ENCODE measurements at places on chromosomes 2 and 18.

GRCh38 chr2:125554956-125555355 is 1101.0 kb upstream of the GYPC start:
- DNase-seq = no peak

- no peak for DNase-seq
Observed at GRCh38 chr18:48306838-48307237, 102.3 kb downstream of the ZBTB7C start.

DNA sequence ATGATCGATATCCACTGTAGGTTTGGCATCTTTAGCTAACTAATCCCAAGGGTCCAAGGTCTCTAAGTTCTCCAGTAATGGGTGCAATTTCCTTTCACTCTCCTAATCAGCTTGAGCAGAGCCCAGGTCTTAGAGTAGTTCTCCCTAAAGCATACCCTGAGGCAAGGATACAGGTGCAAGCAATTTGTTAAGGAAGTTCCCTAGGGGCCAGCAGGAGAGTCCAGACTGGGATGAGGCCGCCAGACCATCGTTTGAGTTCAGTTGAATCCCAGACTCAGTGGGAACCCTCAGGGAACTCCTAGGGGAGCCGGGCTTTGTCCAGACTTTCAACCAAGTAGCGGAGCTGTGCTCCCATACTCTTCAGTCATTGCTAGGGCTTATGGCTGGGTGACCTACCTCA is 835.4 kb upstream of the CDH2 start:
- DNase-seq = no peak

- no peak for DNase-seq
Observed at GRCh38 chr2:62344472-62344871, 148.6 kb downstream of the B3GNT2 start.

GRCh38 chr2:48414640-48414979 is 115.3 kb upstream of the STON1 start:
- DNase-seq = no peak

- no peak for DNase-seq
Observed at GRCh38 chr2:129936334-129936934, 43.0 kb upstream of the RAB6C start.

GRCh38 chr2:142778289-142778688 is 99.2 kb upstream of the KYNU start:
- DNase-seq = no peak

GRCh38 chr2:62713837-62714236 is 8.3 kb downstream of the EHBP1 start:
- no peak for DNase-seq

DNA sequence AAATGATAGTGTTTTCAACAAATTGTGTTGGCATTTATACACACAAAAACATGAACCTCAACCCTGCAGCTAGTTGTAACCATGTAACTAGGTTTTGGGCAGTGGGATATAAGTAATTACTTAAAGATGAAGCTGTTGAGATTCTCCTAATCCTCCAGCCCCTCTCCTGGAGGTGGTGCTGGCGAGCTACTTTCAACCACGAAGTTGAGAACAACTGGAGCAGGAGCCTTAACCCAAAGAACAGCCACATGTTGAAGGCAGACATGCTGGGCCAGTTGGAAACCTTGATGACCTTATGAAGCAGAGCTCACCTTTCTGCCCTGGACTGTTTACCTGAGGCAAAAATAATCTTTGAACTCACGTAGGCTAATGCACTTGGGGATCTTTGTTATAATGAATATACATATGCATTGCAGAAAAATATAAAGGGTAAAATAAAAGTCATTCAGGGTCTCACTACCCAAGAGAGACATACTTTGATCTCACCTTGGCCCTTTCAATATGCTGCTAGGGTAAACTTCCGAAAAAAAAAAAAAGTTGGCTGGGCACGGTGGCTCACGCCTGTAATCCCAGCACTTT is 89.6 kb upstream of the NPAS2 start:
- peak; percentile 41 for DNase-seq

DNA sequence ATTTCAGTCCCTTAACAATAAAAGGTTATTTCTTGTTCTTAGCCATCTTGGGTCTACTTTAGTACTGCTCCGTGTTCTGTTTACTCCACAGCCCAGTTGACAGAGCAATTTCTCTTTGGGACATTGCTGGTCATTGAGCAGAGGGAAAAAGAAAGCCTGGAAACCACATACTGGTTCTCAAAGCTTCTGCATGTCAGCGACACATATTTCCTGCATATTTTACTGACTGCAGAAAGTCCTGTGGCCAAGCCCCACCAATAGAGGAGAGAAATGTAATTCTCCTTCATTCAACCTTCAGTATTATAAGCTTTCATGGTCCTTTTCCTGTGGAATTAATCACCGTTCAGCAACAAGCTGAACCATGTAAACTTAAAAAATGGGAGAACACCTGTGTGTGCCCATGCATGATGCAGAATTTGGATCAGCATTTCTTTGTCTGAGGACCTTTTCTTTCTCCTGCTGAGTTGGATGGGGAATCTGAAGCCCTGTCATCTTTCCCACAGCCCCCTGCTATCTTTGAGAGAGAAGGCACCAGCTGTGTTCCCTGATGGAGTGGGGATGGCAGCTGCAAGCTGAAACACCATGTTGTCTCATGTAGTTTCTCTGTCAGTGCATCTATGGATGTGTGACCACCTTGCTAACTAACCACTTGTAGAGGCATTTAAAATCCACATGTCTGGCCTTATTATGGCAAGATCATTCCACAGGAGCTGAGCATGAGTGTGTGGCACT is 431.6 kb downstream of the MEIS1 start:
- no peak for DNase-seq

GRCh38 chr2:112138159-112139032 is at the start of gene FBLN7:
FBLN7 (plus strand) TSS chr2:112138385; CDS start chr2:112138656, 271 bp downstream.
- peak; percentile 53 for DNase-seq

DNA sequence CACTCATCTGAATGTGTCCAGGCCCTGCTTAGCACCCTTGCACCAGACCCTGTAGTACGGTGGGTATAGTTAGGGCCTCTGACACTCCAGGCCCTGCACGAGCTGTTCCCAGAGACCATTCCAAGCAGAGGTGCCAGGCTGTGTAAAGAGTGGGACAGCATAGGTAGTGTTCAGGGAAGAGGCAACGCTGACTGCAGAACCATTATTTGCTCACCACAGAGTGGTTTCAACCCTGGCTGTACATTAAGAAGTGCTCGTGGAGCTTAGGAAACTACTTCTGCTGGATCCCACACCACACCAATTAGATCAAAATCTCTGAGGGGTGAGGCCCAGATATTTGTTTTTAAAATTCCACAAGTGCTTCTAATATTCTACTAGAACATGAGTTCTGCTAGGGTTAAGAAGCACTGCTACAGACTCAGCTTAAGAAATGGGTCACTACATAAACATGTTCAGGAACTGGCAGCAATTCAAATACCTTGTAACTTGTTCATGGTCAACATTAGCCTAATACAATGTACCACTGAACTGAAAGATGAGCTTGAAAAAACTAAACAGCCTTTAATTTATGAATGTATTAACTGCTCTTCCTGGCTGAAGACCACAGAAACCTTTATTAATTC is 183.0 kb downstream of the MYO5B start:
- DNase-seq = no peak

- no peak for DNase-seq
Observed at GRCh38 chr2:103288696-103289095, 526.9 kb downstream of the TMEM182 start.

- DNase-seq = no peak
Observed at GRCh38 chr2:119735565-119735964, 24.2 kb upstream of the PTPN4 start.

DNA sequence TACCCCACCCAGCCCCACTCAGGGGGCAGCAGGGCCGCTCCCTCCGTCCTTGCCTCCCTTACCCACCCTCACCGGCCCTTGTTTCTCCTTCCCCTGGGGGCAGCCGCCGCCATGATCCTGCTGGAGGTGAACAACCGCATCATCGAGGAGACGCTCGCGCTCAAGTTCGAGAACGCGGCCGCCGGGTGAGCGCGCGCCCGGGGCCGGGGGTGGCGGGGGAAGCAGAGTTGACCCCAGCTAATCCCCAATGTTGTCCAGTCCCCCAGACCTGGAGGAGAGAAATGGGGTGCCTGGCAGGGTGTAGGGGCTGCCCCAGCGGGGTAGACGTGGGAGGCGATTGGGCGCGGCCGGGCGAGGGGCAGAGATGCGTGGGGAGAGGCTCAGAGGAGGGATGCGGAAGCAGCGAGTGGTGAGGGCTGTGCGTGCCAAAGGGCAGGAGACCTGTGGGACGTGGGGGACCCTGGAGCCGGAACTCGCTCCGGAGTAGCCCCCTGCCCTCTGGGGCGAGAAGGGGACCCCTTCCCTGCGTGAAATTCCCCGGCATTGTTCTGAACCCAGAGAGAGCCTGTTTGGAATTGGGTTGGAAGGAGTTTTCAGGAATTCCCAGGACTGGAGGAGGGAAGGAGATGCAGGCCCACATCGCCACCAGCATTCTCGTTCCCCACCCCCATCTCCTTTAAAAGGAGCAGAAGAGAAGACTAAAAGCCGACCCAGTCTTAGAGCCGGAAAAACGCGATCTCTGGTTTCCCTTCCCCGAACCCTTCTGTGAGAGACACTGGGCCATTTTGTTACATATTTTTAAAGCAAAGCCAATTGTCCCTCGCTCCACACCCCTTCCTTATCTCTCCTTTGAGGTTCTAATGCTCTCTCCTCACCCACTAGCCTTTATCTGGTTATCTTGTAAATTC is 625 bp downstream of the ARPC2 start:
- DNase-seq = no peak

DNA sequence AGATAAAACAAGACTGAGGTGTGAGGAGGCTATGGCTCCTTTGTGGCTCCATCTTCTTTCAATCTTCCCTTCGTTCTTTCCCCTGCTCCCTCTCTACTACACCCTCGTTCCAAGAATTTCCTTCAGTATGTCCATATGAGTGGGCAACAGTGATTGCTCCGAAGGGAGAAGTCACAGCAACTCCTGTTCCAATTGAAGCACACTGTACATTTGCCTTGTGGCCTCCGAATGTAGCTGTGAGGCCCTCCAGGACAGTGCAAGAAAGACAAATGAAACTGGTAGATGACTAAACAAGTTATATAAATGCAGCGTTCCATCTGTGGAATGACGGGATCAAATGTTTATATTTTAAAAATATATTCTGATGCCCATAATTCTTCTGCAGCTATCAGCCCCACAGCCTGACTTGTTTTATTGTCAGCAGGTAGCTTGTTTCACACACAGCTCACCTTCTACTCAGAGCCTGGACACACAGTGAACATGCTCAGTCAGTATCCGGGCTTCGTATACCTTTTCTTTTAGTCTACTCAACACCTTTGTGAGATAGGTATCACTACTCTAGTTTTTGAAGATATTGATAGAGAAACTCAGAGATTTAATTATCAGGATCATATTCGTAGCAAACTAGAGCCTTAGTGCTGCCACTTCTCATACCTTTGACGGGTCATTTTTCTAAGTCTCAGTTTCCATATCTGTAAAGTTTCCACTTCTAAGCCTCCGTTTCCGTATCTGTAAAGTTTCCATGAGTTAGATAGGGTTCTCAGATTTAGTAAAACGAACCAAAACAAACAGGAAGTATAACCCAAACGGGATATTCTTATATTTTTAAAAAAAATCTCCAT is 216.7 kb upstream of the STON1 start:
- no peak for DNase-seq

- no peak for DNase-seq
Observed at GRCh38 chr2:105181282-105181681, 60.3 kb upstream of the GPR45 start.

DNA sequence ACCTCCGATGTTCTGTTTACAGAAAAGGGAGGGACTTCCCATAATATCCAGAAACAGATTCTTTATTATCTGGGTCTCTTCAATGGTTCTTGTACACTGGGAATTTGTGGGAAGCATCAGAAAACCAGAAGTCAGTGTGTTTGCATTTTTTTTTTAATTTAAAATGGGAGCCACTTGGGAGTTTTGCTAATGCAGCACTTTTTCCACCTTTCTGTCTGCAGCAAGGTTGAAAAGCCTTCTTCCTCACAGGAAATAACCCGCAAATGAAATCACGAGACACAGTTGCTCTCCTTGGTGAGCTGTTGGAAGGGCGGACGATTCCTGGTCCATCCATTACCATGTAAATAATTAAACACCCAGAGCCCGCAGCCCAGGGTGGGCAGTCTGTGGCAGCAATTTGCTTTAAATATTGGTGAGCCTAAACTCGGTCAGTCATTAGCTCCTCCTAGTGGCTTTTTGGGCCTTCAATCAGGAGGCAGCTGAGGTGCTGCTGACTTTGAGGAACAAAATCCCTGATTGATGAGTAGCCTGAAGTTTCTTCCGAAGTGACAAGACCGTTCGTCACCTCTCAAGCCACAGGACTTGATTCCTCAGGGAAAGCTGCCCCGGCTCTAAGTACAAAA is 471.5 kb downstream of the EPHA4 start:
- DNase-seq = no peak

GRCh38 chr2:111100087-111100764 is 20.5 kb upstream of the BCL2L11 start:
- DNase-seq = no peak

DNA sequence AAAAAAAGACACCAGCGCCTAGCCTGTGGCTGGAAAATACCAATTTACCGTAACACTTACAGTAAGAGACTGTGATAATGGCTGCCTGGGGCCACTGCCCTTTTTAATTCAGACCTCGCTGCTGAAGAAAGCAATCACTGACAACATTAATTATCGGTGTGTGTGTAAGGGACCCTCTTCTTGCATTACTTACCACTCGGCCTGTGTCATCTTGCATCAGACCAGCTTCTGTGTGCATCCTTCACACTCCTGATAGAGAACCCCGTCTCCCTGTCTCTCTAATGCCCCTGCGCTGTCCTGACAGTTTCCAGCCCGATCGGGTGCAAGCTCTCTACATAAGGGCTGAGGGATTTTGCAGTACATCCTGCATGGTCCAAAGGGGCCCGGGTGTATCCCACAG is 124.4 kb downstream of the ZNF516 start:
- peak; percentile 1 for DNase-seq

GRCh38 chr18:7979714-7980113 is 412.6 kb downstream of the PTPRM start:
- DNase-seq = no peak

- DNase-seq = peak; percentile 12
Observed at GRCh38 chr18:79601234-79601633, 78.4 kb upstream of the CTDP1 start.

GRCh38 chr2:118992740-118993391 is 50.9 kb downstream of the MARCO start:
- DNase-seq = no peak
